ENCODE measurements at places on chromosomes 6 and 20. TPM values are rescaled to one million over a fixed set of nuclear protein-coding genes. Genes with fewer than 3 reads are reported as not detected.

The MAP7 gene
- total RNA-seq: 1.8 TPM

The SMOC2 gene
- total RNA-seq: 0.13 TPM

GRCh38 chr6:167141667-167142432 lies 15.9 kb downstream of the GPR31 start:
- peak; percentile 30 for DNase-seq

DNA sequence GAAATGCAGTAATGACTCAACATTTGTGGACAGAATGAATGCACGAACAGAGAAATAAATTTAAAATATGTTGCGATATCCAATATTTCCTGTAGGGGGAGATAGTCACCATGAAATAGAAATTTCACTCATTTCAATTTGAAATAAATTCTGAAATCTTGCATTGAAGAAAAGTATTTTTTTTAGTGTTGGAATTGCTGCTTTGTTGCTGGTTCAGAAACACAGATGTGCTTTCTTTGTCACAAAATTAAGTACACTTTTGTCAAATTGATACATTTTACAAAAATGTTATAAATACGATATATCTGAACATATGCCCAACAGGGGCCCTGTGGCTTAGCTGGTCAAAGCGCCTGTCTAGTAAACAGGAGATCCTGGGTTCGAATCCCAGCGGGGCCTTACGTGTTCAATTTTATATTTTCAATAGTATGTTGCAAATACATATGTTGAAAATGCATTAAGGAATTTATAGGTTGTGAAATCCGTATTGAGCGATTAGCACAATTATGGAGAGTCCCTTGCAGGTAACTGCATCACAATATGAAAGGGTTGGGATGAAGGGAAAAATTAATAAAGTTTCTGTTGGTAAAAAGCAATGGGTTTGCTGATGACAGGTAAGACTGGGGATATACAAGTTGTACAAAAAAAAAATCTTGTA lies 85.4 kb upstream of the PRSS16 start:
- peak; percentile 81 for DNase-seq

GRCh38 chr20:2756056-2756611 lies 44.3 kb downstream of the CPXM1 start:
- DNase-seq: no peak

DNA sequence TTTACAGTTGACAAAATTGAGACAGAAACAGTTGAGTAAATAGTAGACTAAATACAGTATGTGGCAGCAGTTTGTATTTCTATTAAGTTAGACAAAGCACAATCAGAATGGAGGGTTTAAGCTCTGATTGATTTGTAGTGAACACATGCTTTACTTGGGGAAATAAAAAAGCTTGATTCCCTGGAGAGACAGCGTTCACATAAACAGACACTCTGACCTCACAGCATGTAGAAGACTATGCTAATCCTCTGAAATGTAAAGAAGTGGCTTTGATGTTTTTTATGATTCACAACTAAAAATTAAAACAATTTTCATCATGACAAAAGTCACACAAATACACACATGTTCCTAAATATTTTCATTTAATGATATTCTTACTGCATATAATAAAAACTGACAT lies 126.9 kb upstream of the FAM83B start:
- DNase-seq: no peak

Data from Panc1 (cell line).